Non-pigmented ciliary epithelial cell (primary cell): ENCODE measurements at places on chromosomes 1 and 21.

- DNase-seq: no peak
These were observed 187.5 kb downstream of the TPR start for GRCh38 chr1:186187601-186188000.

DNA sequence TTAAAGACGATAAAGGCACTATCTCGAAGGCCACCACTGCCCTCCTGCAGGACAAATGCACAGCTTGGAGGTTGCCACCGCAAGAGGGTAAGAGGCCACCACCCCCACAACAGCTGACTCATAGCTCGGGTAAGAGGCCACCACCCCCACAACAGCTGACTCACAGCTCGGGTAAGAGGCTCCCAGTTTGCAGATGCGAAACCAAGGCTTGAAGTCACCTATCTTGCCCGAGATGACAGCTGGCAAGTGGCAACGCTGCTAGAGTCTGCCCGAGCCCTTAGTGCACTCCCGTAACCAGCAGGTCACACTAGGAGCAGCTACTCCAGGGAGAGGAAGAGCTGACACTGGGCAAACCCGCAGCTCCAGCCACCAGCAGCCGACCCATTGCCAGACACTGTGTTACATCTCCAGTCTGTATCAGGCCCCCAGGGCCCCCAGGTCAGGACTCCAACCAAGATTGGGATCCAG is 17.1 kb upstream of the SPSB1 start:
- no peak for DNase-seq

- no peak for DNase-seq
These were observed 76.7 kb downstream of the TRIM11 start for GRCh38 chr1:228329887-228330286.

- no peak for DNase-seq
These were observed 5.2 kb upstream of the C2CD2 start for GRCh38 chr21:41958886-41959563.

GRCh38 chr1:211036381-211037060 is 97.4 kb downstream of the KCNH1 start:
- DNase-seq: no peak

GRCh38 chr1:205262731-205263171 is 35.0 kb downstream of the TMCC2 start:
- no peak for DNase-seq

- DNase-seq: no peak
These were observed 483.4 kb downstream of the NPHP4 start for GRCh38 chr1:5508669-5509330.

GRCh38 chr1:43558346-43558841 is 27.7 kb downstream of the PTPRF start:
- DNase-seq: no peak

DNA sequence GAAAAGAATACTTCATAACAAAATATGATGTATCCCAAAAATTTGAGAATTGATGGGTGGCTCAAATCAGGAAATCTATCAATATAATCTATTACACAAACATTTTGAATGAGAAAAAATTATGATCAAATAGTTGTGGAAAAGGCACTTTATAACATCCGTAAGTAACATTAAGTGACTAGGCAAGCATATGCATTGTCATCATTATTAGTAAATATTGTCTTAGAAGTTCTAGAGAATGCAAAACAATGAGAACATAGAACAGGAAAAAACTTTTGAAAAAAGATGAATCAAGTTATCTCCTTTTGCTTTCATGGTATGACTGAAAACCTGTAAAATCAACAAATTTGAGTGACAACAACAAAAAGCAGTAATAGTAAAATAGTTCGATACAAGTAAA is 42.9 kb downstream of the VCAM1 start:
- no peak for DNase-seq

- DNase-seq: peak; percentile 11
These were observed 187.0 kb upstream of the HP1BP3 start for GRCh38 chr1:20974069-20974468.

DNA sequence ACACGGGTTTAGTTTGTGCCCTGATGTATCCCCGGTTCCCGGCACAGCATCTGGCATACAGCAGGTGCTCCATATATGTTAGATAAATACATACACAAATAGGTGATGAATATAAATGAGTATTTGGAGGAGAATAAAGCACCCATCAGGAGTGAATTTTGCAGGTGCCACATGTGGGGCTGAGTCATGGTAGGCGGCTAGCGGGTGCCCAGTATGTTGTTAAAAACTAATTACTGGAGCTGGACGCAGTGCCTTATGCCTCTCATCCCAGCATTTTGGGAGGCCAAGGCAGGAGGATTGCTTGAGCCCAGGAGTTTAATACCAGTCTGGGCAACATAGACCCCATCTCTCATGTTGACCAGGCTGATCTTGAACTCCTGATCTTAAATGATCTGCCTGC is 16.7 kb upstream of the WASF2 start:
- DNase-seq: no peak

DNA sequence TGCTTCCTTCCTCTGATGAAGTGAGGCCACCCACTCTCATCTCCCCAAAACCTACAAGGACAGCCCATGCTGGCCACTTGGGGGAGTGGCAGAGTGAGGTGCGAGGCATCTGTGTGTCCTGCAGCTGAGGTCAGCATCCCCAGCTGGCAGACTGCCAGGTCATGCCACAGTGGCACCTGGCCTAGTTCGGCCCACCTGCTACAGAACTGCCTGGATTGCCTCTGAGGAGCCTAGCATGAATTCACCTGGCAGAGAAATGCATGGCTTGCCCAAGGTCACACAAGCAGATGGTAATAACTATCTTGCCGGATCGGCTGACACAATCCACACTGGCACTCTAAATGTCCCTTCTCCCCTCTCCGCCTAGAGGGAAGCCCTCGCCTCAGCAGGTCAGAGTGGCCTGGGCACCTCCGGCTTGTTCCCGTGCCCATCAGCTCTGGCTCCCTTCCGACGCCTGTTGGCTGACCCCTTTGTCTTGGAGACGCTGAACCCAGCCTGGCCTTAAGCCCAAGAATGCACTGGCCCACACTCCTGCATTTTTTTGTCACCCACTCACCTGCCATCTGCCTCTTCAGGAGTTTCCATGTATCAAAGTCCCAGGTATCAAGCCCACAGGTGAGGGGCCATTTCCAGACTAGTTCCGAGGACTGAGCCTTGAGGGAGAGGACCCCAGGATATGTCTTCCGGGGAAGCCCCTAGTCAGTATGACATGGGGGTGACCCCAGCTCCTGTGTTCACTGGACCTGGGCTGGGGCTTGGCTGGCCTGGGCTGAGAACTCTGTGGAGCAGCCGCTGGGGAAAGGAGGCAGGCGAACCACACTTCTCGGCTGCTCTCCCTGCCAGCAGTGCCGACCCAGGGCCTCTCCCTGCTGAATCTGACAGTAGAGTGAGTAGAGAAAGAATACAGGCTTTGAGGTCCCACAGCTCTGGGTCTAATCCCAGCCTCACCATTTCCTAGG is 21.7 kb downstream of the ECE1 start:
- no peak for DNase-seq

DNA sequence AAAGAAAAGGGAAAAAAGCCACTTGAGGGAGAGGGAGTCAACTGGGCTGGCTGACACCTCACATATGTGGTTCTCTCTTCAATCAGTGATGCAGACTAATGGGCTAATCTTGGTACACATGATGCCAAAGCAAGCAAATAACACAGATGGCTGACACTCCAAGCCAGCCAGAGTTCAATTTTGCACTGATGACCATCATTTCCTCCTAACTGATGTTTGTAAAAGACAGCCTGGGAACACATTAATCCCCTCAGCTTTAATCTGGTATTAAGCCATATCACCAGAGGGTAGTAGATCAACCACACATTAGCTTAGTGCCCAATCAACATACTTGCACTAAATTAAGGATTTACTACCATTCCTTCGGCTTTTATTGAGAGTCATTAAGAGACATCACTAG is 2.8 kb downstream of the VPS72 start:
- DNase-seq: no peak

DNA sequence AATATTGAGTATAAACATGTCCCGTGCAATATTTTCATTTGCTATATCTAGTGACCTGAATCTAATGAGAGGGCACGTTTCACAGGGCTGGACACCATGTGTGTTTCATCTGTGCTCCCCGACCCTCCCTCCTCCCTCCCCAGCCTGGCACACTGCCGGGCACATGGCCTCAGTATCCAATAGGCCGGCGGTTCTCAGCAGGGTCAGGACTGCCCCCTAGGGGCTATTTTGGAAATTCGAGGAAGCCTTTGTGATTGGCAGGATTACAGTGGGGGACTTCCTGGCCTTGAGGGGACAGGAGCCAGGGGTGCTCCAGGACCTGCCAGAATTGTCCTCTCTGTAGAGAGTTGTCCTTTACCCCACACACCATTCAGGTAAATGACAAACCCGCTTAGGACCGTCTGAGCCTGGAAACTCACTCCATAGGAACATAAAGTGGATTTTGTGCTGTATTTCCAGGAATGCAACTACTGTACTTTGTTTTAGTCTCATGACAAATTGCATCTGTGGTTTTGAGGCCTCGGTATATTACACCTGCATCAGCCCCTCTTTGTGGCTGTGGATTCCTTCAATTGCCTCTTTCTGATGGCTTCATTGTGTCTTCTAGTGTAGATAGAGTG is 109.5 kb upstream of the SIM2 start:
- DNase-seq: no peak

DNA sequence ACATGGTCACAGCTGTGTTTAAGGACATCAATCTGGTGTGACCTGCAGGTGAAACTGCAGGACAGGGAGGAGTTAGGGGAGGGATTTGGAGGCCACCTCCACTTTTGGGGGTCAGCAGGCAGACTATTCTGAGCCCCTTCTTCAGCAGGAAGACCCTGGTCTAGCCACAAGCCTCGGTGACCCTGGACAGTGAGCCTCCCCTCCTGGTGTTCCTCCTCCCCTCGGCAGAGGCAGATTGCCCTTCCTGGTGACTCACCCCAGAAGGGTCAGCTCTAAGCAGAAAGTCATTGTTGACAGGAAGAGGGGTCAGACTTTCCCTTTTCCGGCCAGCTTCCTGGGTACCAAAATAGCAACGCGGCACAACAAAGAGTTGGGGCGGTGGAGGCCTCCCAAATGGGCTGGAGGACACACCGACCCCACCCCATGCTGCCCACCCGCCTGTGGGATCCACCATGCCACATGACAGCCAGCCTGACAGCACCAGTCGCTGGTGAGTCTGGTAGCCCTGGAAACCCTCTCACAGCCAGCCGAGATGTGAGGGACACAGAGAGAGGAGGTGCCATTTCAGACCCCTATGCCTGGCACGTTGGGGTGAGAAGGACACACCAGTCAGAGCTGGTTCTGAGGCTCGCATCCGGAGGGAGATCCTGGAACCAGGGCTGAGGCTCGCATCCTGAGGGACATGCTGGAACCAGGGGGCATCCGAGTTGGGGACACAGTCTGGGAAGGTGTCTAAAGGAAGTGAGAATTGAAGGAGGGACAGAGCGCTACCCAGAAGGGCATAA is 14.7 kb upstream of the CSF1 start:
- no peak for DNase-seq

DNA sequence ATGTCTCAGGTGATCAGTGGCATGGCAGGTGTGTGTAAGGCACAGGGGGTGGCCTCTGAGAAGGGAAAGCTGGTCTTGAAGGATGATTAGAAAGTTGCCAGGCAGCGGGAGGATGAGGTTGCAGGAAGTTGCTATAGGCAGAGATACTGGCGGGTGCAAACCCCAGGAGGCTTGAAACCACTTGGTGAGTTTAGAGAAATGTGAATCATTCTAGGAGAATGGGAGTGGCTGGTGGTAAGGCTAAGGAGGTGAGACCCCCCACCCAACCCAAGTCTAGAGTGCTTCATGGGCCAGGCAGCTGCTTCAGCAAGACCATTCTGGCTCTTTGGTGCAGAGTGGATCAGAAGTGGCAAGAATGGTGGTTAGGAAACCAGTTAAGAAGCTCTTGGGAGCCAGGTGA is 9.0 kb downstream of the SH2D2A start:
- no peak for DNase-seq

DNA sequence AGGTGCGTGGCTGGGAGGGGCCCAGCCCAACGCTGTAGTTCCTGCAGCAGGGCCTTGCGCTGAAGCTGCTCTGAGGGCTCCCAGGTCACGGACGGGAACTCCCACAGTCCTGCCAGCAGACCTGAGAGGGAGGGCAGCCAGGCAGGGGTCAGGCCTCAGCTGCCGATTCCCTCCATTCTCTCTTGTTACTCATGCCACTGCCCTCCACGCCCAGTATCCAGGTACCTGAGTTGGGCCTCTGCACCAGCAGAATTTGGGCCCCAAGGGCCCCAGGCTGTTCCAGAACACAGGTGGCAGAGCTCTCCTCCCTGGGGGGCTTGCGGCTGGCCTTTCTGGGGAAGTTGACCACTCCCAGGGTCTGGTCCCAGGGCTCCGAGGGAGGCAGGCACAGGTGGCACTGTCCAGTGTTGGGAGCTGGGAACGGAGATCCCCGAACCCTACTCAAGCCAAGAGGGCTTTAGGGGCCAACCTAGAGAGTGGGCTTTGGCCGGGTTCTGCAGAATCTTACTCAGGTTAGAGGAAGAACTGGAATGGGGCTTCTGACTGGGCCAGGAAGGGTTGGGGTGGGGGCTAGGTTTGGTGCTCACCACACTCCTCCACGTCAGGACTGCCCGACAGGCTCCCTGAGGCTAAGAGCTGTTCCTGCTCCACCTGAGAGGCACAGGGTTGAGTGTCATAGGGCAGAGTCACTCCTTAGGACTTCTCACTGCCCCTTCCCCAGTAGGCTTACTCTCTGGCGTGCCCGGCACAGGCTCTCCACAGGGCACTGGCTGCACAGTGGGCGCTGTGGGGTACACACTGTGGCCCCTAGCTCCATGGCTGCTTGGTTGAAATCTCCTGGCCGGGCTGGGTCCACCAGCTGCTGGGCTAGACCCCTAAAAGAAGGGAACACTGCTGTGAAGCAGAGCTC is 5.0 kb downstream of the HPDL start:
- DNase-seq: no peak

DNA sequence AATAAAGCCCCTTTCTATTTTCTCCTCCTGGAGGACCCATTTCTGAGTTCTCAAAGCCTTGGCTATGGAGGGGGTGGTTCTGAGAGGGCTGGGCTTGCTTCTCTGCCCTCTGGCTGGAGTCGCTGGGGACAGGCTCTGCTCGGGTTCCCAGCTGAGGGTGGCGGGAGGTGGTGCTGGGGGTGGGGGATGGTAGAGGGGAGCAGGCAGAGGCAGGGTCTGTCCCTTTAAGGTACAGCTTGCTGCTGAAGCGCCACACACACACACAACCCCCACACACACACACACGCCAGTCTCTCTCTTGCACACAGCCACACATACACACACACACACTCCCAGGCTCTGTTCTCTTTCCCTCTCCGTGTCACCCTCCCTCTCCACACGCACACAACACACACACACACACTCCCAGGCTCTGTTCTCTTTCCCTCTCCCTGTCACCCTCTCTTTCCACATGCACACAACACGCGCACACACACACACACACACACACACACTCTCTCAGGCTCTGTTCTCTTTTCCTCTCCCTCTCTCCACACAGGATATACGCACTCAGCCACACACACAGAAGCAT is 69.8 kb upstream of the SSBP3 start:
- no peak for DNase-seq

DNA sequence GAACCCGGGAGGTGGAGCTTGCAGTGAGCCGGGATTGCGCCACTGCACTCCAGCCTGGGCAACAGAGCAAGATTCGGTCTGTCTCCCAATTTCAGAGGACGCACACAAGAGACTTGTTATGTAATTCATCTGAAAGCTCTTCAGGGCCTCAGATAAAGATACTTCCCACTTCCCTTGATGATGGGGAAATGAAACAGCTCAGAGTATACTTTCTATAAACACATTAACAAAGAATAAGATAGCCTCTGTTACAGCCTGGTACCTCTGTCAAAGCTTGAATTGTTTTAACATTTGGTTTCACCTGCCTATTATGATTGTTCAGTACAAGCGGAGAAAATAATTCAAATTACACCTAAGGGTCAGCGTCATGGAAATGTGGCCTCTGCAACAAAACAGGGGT is 622.9 kb upstream of the ADGRL4 start:
- no peak for DNase-seq

- no peak for DNase-seq
These were observed 83.1 kb upstream of the IRF2BP2 start for GRCh38 chr1:234692966-234693580.
